Stimulated activated CD4-positive, alpha-beta T cell treated with anti-CD3 and anti-CD28 coated beads, Interleukin-2, amount 100 ng/mL, for 4 hours (primary cell): ENCODE measurements at places on chromosomes 3 and 15.

DNA sequence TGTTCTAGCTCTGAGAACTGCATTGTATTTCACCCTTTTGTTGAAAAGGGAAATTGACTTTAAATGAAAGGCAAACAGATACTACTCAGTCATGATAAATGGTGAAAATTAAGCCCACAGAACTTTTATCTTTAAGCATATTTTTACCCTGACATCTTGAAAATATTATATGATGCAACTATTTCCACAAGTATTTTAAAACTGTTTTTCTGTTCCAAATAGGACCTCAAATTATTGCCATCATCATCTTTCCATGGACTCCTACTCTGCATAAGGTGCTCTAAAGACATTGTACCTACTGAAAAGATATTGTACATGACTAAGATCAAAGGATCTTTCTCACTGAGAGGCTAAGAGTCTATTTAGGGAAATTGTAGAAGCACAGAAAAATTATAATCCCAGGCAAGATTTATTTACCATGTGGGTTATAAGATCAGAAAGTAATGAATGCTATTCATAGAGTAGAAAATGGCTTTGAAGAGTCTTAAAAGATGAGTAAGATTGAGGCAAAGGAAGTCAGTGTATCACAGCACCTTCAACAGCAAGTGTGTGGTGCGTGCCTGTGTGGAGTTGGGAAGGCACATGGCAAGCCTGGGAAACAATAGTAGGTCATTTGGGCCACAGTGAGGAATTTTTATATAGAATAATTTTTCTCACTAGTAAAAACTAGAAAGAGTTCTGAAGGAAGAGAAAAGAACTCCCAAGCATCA is 68.8 kb downstream of the VGLL3 start:
- DNase-seq: no peak

DNA sequence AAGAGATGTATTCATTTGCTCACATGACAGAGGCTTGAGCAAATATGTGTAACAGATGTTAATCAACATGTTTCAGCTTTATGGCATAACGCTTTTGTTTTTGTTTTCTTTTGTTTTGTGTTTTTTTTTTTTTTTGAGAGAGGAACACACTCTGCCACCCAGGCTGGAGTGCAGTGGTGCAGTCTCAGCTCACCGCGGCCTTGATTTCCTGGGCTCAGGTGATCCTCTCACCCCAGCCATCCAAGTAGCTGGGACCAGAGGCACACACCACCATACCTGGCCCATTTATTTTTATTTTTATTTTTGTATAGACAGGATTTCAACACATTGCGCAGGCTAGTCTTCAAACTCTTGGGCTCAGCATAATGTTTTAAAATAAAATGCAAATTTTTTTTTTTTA is 1504.4 kb upstream of the CADM2 start:
- DNase-seq: no peak

DNA sequence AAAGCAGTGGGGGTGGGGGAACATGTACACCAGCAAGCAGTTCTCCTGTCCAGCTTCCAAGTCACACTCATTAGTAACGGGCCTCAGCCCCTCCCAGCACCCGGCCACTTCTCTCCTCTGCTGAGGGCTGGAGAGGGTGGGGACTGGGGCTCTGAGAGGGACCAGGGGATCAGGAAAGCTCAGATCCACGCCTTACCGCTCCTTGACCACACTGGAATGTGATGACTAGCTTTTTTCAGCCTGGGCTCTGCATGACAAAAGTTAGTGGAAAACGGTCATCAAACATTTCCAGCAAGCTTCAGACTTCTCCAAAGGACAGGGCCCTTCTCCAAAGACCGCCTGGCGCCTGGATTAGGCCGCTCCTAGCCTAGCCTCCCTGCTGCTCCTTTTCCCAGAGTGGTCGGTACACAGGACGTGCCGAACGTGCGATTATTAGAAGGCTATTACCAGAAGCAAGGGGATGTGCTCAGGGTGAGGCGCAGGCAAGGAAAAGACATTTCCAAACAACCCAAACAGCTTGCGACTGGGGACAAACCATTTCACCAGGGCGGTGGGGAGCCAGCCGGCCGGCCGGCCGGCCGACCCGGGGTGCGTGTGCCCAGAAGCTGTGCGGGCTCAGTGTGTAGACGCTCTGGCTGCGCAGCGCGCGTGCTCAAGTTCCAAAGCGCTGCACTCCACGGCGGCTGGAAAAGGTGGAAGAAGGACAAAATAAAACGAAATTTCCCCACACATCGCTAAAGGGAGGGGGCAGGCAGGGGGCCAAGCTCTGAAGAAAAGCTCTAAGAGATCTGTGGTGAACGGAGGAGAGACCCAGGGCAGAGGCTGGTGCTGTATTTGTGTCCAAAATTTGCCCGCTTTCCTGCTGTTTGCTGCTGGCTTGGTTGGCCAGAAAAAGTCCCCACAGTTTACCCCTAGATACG is 51.0 kb upstream of the SSR3 start:
- no peak for DNase-seq

DNA sequence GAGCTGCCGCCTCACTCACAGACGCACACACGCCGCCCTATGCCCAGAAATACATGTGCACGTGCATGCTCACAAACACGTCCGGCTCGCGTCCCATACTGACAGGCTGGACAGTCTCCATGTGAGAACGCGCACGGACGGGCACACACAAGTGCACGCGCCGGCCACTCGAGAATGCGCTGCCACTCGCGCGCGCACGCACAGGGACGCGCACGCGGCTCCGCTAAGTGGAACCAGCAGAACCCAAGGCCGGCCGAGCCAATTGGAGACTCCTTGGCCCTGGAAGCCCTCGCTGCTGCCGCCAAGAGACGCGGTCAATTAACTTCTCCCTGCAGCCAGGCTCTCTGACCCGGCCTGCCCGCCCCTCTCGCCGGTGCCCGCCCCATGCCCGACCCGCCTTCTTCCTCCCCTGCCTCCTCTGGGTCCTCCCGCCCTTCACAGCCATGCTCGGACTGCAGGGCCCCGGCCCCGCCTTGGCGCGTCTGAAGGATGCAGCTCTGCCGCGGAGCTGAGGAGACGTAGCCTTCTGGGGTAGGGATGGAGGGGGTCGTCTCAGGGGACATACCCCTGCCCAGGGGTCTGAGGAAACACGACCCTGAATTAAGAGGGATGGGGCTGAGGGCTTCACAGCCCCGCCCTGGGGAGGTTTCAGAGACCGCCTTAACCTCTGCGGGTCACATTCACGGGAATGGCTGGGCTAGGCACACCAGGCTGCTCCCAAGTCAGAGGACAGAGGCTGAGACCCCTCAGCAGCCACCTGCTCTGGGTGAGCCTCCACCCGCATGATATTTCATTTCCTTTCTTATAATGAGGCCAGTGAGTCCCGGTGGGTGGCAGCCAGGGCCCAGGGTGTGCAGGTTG is 15.0 kb downstream of the PTH1R start:
- DNase-seq: no peak

DNA sequence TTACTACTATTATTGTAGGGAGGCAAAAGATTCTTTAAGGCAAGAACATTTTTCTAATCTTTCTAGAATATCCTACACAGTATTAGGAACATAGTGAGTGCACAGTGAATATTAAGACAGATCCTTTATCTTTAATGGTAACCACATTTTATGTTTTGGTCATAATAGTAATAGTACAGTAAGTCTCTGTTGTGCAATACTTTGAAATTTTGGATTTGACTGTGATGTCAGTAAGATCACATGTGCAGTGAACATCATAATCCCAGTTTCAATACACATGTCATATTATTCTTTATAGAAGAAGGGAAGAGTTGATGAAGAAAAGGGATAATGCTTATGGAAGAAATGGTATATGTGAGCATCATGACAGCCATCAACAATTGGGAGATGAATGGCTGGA is 10.7 kb downstream of the STT3B start:
- no peak for DNase-seq

DNA sequence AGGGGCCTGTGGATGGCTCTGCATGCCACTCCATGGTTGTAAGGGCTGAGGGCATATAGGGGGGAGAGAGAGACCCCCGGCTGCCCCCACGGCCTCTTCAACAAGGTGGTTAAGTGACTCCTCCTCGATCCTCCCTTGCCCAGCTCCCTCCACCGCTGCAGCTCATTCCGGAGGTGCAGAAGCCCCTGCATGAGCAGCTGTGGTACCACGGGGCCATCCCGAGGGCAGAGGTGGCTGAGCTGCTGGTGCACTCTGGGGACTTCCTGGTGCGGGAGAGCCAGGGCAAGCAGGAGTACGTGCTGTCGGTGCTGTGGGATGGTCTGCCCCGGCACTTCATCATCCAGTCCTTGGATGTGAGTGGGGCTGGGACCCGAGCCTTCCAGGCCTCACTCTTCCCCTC is 6.5 kb downstream of the FES start:
- DNase-seq: no peak

DNA sequence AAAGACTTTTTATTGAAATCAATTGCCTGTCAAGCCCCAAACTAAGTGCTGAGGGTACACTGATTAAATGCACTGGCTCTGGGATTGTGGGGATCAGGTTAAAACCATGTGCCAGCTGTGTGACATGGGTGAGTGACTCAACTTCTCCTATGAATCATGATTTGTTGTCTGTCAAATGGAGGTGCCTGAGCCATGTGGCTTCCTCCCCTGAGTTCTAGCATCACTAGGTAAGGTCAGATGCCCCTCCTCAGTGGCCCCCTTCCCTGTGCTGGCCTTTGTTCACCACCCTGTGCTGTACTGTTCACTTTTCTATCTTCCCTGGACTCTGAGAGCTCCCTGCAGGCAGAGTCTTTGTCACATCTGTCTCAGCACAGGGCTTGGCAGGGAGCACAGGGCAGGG is 43.6 kb upstream of the ATP2B2 start:
- DNase-seq: peak; percentile 23

DNA sequence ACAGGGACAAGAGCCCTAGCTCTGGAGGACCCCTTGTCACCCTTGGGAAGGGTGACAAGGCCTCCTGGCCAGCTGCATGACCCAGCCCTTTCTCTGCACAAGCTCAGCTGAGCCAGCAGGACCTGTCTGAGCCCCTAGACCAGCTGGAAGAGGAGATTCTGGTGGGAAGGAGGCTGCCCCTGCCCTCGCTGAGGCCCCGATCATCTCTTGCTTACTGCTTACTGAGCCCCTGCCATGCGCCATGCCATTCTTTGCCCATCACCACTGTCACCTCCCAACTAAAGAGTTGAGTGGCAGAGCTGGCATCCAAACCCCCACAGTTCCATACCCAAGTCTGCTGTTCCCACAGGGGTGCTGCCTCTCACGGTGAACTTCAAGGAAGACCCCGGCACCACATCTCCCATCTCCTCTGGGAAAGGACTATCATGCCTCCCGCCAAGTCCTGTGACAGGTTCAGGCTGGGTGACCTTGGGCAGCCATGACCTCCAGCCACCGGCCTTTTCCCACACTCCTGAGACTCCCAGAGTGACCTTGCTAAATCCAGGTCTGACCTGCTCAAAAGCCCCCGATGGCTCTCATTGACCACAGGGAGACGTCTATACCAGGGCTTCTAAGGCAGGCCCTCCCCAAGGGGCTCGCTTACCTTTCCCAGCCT is 34.0 kb downstream of the ACSBG1 start:
- no peak for DNase-seq

- DNase-seq: no peak
These were observed 135.7 kb upstream of the IL12A start for GRCh38 chr3:159852821-159853505.

GRCh38 chr3:79236496-79236895 is 531.3 kb downstream of the ROBO1 start:
- no peak for DNase-seq

DNA sequence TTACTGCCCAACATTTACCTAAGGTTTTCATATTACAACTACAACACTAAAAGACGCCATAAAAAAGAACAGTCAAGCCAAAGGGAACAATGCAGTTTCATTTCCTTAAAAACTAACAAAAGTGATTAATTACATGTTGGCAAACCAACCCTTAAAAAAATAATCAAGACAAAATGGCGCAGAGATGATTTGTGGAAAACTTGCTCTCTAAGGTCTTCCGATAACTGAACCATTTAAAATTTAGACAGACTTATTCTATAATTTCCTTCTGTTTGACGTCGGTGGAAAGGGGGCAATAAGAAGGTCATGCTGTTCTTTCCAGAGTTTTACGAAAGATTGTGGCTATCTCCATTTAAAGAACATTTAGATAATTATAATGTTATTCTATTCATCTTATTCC is 87.6 kb downstream of the RYK start:
- no peak for DNase-seq

- no peak for DNase-seq
These were observed 21.2 kb downstream of the KATNBL1 start for GRCh38 chr15:34188711-34189110.

DNA sequence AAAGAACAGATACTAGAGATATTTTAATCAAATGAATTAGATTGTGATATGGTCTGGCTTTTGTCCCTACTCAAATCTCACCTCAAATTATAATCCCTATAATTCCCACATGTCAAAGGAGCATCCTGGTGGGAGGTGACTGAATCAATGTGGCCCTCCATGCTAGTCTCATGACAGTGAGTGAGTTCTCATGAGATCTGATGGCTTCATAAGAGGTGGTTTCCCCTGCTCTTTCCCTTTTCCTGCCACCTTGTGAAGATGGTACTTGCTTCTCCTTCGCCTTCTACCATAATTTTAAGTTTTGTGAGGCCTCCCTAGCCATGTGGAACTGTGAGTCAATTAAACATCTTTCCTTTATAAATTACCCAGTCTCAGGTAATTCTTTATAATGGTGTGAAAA is 82.8 kb downstream of the FAIM start:
- DNase-seq: no peak

- no peak for DNase-seq
These were observed 485.4 kb downstream of the GRM7 start for GRCh38 chr3:7346364-7346763.

- no peak for DNase-seq
These were observed 19.2 kb downstream of the ANKDD1A start for GRCh38 chr15:64930778-64931371.

GRCh38 chr3:16802389-16802788 is 82.4 kb upstream of the PLCL2 start:
- DNase-seq: no peak

- DNase-seq: no peak
These were observed at the start of gene SLC27A2 for GRCh38 chr15:50181969-50182218. Gene SLC27A2 (plus strand): TSS chr15:50182196. CDS start chr15:50182428, 232 bp downstream.

- no peak for DNase-seq
These were observed 145.0 kb downstream of the ARNT2 start for GRCh38 chr15:80549191-80549590.

DNA sequence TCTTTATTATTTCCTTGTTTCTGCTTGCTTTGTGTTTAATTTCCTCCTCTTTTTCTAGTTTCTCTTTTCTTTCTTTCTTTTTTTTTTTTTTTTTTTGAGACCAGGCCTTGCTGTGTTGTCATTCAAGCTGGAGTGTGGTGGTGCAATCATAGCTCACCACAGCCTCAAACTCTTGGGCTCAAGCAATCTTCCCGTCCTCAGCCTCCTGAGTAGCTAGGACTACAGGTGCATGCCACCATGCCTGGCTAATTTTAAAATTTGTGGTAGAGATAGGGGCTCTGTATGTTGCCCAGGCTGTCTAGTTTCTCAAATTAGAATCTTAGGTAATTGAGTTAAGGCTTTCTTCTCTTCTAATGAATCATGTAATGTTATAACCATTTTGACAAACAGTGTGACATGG is 22.4 kb downstream of the SLMAP start:
- no peak for DNase-seq
